ENCODE measurements at places on chromosomes 12 and 14.

DNA sequence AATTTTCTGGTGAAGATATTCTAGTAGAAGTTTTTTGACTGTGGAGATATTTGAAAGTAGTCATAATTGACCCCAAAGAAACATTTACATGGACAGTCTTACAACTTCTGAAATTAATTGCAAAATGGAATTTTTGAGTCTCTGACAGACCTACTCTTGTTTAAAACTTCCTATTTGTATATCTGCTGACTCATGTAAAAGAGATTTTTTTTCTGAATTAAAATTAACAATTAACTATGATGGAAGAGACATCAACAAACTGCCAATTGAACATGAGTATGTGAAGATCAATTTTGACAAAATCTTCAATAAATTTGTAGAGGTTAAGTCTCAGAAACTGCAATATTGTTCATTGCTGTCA is 108.5 kb upstream of the MAX start:
- DNase-seq = no peak

DNA sequence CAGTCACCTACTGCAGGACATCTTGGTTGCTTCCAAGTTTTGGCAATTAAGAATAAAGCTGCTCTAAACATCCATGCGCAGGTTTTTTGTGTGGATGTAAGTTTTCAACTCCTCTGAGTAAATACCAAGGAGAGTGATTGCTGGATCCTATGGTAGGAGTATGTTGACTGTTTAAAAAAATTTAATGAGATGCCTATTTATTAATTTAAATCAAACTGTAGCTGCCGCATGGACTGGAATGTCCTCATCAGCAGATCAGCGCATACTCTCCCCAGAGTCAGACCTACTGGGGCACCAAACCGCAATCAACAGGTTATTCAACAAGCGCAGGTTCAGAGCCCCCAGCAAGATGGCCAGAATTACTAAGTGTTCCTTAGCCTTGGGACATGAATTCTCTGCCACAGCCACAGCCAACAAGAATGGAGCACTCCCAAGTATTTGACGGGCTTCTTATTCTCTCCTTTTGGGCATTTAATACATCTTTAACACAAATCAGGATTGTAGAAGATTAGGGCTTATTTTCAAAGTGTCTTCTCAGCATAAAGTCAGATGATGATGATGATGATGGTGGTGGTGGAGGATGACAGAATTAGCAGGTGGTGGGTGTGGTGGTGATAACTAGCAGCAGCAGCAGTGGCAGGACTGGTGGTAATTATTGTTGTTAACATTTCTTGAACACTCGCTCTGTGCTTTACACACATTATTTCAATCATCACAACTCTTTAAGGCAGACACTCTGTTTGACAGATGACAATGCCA is 170.7 kb downstream of the CHST11 start:
- no peak for DNase-seq

GRCh38 chr12:127742231-127742630 is 524.7 kb upstream of the TMEM132C start:
- DNase-seq = no peak

DNA sequence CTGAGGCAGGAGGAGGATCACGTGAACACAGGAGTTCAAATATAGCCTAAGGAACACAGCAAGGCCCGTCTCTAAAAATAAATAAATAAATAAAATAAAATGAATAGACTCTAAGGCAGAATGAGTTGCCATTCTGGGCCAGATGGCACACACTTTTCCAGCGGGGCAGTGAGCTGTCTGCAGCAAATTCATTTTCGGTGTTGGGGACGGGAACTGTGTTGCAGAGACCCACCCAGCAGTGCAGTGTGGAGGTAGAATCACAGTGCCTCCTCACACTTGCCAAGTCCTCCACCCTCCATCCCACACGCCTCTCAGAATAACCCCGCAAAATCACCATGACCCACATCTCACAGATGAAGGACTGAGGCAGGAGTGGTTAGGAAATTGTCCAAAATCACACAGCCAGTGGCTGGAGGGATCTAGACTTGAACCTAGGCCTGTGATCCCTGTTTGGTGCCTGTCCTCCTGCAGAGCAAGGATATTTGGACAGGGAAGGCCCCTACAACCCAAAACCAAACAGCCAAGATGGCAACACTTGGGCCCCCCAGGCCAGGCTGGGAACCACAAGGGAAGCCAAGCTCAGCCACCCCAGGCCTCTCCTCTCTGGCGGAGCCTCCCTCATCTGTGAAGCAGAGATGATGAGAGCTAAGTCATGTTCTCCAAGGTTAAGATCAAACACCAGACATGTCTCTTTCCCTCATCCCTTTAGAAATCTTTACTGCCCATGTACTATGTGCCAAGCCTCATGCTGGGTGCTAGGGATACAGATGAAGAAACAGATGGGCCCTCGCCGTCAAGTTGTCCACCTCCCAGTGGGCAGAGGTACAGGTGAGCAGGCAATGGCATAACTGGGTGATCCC is 152.7 kb downstream of the DPF3 start:
- no peak for DNase-seq

GRCh38 chr14:99633141-99633540 is 11.8 kb upstream of the HHIPL1 start:
- DNase-seq = no peak

GRCh38 chr12:47080725-47081502 is 1.2 kb upstream of the AMIGO2 start:
- peak; percentile 74 for DNase-seq

GRCh38 chr14:77580964-77581505 is 35.4 kb downstream of the SPTLC2 start:
- no peak for DNase-seq

DNA sequence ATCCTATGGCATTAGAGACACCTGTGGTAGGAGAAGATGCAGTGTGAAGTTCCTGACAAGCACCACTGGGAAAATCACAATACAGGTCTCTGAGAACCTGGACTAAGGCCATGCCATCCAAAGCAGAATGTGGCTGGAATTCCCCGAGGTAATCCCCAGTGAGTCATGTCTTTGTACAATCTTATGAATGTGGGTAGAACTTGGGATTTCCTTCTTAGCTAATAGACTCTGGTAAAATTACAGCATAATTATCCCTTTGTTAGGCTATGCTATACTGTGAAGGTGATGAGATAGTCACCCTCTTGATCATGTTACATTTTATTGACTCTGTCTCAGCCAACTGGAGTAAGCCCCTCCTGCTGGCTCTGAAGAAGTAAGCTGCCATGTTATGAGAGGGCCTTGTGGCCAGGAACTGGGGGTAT is 224.3 kb upstream of the DCN start:
- no peak for DNase-seq

GRCh38 chr14:54687750-54688119 is 120.8 kb downstream of the SAMD4A start:
- no peak for DNase-seq

GRCh38 chr12:124508381-124509079 is 58.9 kb downstream of the NCOR2 start:
- peak; percentile 50 for DNase-seq

GRCh38 chr14:99213101-99213500 is 58.9 kb downstream of the BCL11B start:
- no peak for DNase-seq

GRCh38 chr14:30790827-30791226 is 83.5 kb upstream of the COCH start:
- no peak for DNase-seq

DNA sequence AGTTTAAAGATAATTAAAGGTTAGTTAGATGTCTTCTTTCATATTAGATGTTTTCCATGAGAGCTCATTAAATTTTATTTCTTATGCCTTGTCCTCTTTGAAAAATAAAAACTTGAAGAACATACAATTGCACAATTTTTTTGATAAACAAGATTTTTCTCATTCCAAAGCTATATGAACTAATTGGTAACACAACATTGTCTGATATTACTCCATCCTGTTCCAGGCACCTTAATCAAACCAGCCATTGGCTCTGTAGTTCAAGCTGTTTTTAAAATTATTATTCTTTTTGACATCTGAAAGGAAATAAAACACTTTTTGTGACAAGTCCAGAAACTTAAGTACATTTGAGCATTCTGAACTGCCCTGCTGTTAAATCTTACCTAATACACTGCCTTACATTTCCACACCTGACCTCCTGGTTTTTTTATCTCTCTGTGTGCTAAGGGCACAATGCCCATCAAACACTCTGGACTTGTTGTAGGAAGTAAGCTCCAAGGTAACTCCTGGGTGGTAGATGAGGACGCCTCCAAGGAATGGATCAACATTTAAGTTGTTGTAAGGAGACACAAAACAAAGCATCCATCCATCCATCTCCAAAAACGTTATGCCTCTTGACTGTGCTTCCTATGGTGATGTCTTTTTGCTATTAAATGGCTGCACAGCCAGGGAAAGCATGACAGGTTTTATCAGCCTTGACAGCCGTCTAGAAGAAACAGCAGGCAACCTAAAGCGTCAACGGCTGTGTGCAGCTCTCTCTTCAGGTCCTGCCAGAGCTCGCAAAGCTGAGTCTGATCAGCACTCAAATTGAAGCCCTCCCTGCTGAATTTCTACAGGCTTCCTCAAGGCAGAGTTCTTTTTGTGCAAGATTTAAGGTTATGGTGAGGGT is 449.9 kb upstream of the FLRT2 start:
- no peak for DNase-seq

DNA sequence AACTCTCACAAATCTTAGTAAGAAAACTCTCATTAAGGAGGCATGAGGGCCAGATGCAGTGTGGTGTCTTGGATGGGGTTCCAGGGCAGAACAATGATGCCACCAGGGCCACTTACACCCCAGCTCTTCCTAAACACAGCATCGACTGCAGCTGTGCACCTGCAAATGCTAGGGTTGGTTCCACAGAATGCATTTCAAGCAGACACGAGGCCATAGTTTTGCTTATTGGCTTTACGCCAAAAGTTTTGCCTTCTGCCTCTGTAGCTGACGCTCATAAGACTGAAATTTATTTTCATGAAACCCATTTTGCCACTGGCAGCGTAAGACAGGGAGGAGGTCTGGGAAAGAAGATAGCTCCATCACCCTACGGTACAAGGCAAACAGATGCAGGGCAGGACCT is 179.0 kb downstream of the RIMBP2 start:
- DNase-seq = no peak

- DNase-seq = no peak
These were observed 25.8 kb downstream of the SLC39A9 start for GRCh38 chr14:69424149-69424923.

- DNase-seq = no peak
These were observed 72.9 kb upstream of the STXBP6 start for GRCh38 chr14:25122843-25123242.

DNA sequence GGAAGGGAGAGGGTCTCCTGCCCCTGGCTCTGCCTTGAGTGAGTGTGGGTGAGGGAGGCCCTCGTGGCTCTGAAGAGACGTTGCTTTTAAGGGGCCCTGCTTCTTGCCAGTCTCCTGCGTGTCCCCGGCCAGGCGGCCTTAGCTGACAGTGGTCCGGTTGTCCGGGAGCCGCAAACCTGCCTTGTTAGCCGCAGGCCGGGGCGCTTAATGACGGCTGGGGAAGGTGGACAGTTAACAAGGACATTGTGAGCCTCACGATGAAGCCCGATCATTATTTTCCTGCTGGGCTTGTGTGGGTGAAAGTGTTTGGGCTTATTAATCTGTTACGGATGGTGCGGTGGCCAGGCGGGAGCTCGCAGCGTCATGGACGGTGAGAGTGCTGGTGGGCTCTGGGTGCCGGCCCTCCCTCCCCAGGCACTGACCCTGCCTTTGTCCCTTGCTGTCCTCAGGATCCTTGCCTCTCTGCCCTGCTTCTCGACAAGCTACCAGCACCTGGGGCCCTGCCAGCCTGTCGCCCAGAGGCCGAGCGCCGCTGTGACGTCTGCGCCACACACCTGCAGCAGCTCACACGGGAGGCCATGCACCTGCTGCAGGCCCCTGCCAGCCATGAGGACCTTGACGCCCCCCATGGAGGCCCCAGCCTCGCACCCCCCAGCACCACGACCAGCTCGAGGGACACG is 13.3 kb downstream of the KIF26A start:
- no peak for DNase-seq

DNA sequence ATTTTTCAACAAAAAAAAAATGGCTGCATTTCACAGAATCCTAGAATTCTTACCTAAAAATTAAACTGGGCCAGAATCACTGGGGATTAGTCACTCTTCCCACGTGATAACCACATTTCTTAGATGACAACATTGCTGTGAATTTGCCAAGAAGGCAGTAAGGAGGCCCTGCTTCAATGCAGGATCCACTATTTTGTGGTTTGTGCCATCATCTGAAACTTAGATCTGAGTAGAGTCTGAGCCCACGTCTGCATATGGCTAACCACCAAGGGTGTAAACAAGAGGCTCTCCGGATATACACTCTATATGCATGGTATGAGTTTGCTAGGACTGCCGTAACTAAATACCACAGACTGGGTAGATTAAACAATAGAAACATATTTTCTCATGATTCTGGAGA is 24.4 kb upstream of the TBX5 start:
- no peak for DNase-seq

DNA sequence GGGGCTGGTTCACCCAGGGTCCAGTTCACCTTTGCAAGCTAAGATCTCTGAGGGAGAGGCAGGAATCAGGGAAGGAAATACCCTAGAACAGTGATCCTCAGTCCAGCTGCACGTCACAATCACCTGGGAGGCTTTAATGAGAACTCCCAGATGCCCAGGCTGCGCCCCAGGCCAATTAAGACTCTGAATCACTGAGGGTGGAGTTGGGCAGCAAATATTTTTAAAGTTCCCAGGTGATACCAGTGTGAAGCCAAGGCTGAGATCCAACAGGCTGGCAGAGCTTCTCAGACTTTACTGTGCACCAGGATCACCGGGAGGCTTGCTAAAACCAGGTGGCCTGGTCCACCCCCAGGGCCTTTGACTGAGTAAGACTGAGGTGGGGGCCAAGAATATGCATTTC is 23.8 kb downstream of the MYL2 start:
- no peak for DNase-seq

DNA sequence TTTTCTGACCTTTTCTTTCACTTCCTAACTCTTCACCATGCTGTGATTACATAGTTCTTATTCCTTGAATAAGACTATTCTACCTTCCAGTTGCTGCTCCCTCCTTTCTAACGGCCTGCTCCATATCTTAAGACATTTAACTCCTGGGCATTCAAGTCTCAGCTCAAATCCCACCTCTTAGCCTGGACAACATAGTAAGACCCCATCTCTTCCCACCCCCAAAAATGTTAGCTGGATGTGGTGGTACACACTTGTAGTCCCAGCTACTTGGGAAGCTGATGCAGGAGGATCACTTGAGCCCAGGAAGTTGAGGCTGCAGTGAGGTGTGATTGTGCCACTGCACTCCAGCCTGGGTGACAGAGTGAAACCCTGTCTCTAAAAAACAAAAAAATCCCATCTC is 10.9 kb downstream of the ERG28 start:
- no peak for DNase-seq

Data from KBM-7 (cell line).